ENCODE measurements at places on chromosomes 11 and 22.

DNA sequence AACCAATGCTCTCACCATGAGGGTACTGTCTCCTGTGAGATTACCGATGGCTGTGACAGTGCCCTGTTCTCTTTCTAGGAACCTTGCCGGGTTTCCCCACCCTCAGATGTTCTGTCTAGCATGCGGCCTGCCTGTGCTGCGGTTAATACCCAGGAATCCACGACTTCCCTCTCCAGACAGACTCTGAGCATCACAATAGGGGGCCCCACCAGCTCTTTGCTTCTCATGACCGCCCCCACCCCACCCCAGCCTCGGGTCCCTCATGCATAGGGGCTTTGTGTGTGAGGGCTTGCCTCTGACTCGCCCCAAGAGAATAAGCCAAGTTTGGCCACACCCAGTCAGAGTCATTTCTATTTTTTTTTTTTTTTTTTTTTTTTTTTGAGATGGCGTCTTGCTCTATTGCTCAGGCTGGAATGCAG is 10.3 kb downstream of the PARVG start:
- peak; percentile 38 for DNase-seq

- DNase-seq = no peak
These were observed 2.0 kb upstream of the POGLUT3 start for GRCh38 chr11:108500169-108500568.

DNA sequence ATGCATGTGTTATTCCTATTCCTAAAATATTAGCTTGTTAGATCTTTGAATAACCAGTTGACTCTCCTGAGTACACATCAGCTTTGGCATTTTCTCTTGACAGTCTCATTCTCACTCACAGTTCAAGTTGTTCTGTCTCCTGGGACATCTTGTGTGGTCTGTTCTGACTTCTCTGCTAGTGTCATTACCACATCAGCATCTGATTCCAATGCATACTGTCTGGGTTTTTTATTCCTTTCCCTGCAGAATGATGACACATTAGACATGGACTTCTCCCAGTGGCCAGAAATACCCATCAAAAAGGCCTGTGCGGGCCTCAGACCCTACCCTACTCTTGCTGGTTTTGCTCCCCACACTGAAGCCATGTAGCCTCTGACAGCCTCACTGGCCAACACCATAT is 2.7 kb downstream of the ZNF74 start:
- peak; percentile 45 for DNase-seq

GRCh38 chr11:108959105-108959761 is 294.4 kb downstream of the DDX10 start:
- DNase-seq = no peak

GRCh38 chr11:96194581-96195374 is 148.2 kb downstream of the MAML2 start:
- no peak for DNase-seq

GRCh38 chr11:19243143-19243542 is 2.4 kb upstream of the E2F8 start:
- DNase-seq = no peak

- DNase-seq = peak; percentile 87
These were observed 70.2 kb upstream of the EED start for GRCh38 chr11:86174101-86175046.

DNA sequence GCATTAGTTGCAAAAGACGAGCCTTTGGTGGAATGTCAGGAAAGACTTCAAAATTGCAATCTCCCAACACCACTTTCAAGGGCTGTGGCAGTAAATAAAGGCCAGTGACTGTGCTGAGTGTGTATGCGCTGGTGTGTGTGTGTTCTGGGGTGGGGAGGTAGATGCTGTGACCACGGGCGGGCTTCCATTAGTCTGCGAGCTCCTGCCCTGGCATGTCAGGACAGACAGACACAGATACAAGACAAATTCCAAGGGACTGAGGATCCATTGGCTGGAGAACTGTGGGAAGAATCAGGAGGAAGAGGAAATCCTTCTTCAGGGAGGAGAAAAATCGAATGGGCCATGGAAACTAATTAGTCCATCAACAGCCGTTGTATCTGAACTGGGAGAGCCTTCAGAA is 83.6 kb downstream of the FEZ1 start:
- no peak for DNase-seq

- no peak for DNase-seq
These were observed 7.0 kb upstream of the HBE1 start for GRCh38 chr11:5276697-5277096.

GRCh38 chr22:49417833-49418232 is 409.8 kb downstream of the BRD1 start:
- peak; percentile 20 for DNase-seq

DNA sequence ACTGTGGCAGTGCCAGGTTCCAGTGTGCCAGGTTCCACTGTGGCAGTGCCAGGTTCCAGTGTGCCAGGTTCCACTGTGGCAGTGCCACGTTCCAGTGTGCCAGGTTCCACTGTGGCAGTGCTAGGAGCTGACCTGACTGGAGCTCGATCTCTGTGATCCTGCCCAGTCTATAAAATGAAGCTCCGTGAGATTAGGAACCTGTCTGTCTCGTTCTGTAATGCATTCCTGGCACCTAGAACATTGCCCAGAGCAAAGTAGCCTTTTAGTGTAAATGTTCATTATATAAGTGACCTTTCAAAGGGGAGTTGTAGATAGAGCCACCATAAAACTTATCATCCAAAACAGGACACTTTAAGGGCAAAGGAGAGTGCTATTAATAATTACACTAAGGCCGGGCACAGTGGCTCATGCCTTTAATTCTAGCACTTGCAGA is 36.0 kb downstream of the ART5 start:
- DNase-seq = peak; percentile 30

GRCh38 chr22:47276450-47276820 is 514.0 kb downstream of the TBC1D22A start:
- no peak for DNase-seq

DNA sequence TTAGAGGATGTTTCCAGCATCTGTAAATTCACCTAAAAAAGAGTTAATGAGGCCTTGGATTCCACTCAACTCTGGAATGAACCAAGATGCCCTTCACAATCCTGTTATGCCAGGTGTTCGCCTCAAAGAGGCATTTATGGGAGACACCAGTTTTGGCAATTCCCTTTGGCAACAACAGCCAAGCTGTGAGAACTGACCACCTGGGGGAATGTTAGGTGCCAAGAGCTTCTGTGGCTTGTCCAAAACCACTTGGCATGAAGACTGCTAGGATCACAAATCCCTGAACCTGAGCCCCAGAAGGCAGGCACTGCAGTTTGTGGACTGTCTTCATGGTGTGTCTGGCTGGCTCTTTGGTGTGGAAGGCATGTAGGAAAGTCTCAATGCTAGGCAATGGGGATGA is 164.4 kb upstream of the BDNF start:
- DNase-seq = no peak

GRCh38 chr22:26322179-26322905 is 106.7 kb upstream of the ASPHD2 start:
- peak; percentile 98 for DNase-seq

DNA sequence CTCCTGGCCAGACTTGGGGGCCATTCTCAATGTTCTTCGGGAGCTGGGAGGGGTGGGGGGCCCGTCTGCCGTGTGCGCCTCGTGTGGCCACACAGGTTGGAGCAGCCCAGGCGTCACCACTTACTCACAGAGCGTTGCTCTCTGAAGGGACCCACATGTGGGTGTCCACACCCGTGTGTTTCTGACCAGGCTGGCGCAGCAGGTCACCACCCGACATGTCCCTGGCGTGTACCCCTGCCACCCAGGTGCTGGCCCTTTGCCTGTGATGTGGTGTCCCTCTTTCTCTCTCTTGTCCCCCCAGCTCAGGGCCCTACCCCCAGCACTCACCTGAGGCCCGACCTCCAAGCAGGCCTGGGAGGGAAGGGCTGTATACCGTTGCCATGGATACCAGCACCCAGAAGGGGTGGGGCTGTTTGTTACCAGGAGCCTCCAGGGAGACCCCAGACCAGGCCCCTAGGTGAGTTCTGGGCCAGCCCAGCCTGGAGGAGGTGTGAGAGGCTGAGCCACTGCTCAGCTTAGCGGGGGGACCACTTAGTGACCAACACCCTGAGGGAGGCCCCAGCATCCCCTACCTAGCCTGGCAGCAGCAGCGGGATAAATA is 1.4 kb downstream of the LMNTD2 start:
- DNase-seq = no peak

DNA sequence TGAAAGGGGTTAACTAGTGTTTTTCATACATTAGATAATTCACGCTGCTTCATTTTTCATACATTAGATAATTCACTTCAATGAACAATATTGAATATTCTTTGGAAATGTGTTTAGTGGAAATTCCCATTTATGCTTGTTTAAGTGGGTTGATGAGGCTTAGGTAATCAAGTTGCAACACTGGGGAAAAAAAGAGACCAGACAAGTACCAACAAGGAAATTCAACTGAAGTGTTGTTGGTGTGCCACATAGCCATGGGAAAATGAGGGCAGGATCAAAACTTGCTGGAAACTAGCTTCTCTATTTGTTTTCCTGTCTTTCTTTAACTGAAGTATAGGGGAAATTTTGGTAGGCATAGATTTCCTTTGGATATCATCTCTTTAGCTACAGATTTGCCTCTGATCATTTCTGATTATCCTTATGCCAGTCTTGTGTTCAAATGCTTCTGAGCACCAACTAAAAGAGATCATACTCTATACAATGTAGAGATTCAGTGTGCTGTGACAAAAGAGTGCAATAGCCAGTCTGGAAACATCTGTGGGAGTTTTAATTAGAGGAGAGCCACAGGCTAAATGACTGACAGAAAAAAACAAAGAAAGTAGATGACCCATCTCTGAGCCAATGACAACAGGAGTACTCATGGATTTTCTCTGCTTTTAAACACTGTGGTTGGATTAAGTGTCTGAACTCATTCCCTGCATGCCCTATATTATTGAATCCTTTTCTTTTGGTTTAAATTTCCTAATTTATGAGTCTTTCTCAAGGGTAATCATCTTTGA is 67.6 kb upstream of the CTSC start:
- DNase-seq = no peak

DNA sequence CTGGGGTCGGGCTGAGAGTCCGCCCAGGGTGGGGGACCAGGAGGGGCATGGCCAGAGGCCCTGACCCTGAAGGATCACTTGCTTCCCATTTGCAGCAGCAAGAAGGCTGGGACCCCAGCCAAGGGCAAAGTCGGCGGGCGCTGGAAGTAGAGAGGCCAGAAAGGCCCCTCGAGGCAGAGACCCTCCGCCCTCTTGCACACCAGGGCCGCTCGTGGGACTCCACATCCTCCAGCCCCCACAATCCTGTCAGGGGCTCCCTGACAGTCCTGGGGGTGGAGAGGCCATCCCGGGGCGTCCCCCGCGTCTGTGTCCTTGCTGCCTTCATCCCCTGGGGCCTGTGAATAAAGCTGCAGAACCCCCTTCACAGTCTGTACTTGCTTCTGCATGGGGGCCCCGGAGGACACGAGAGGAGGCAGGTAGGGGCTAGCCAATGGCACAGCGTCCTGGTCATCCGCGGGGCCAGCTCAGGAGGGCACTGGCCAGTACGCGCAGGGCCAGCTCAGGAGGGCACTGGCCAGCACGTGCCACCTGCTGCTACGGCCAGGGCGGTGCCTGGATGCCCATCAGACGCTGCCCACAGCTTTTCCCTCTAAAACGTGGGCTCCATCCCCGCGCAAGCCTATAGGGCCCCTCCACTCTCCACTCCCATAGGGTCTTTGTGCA is 8.7 kb upstream of the MRPL23 start:
- no peak for DNase-seq

GRCh38 chr11:60528934-60529333 is 13.7 kb downstream of the MS4A13 start:
- DNase-seq = no peak

DNA sequence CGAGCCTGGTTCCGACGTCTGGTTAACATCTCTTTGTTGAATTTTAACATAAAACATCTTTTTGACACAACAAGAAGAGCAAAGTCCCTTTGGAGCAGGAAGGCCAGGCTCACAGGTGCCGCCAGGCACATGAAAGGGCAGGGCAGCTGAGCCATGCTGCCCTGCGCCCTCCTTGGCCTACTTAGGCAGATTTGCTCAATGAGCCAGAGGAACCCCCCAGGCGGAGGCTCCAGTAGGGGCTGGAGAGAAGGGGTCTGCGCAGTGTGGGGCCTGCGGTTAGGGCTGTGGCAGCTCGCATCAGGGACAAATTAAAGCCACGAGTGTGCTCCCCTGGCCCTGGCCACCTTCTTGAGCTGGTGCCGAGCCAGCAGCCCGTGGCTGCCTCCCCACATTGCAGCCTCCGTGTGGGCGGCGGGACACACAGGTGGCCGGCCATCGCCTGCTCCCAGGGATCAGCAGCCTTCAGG is 9.9 kb upstream of the SLC22A12 start:
- no peak for DNase-seq

GRCh38 chr11:61910187-61911127 is 6.9 kb downstream of the RAB3IL1 start:
- DNase-seq = no peak

DNA sequence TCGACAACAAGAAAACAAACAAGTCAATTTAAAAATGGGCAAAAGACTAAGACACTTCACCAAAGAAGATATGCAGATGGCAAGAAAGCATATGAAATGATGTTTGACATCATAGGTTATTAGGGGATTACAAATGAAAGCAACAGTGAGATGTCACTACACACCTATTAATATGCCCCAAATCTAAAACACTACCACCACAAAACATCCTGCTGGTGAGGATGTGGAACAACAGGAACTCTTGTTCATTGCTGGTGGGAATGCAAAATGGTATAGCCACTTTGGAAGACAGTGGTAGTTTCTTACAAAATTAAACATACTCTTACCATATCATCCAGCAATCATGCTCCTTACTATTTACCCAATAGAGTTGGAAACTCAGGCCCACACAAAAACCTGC is 29.0 kb downstream of the PRRG4 start:
- DNase-seq = no peak

- peak; percentile 100 for DNase-seq
These were observed 4.0 kb upstream of the FTH1 start for GRCh38 chr11:61971248-61972111.

DNA sequence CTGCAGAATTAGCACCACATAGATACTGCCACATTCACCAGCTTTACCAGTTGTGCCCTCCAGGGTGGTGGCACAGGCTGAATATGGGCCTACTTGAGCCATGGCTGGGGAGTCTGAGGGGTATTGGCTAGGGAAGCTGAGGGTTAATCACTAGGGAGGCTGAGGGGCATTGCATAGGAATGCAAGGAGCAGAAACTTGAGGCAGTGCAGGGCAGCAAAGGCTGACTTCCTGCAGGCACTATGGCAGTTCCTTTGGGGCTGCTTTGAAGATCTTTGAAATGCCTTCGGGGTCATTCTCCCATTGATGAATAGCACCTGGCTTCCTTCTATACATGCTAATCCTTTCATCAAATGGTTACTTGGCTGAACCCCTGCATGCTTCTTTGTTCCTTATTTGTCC is 171.5 kb downstream of the RCN1 start:
- no peak for DNase-seq

DNA sequence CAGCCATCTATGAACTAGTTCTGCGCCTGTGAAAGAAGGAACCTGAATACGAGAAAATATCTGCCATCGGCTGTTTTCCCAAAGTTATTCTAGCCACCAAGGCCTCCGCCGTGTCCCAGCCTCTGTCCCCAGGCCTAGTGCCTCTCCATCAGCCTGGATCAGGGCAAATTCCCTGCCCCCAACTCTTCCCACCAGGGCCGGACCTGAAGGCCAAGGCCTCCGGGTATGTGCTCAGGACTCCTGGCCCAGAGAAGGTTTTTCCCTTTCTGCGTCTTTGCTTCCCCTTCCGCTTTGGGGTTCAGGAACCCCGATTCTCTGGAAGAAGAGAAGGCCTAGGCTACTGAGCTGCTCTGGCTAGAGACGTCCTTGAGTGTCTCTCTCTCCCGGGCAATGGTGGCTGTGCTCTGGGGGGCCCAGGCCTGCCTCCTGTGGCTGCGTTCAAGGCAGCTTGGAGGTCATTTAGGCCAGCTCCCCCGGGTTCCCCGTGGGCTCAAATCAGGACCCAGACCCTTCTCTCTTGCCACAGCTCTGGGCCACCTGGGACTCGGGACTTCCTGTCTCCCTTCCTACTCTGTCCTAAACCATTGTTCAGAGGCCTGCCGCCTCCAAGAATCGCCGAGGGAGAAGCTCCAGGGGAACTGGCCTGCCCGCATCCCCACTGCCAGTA is 1.6 kb downstream of the ALX4 start:
- no peak for DNase-seq

Measured in SJSA1 (cell line).